ENCODE measurements at places on chromosomes 7 and 10. TPM values are rescaled to one million over a fixed set of nuclear protein-coding genes. Genes with fewer than 3 reads are reported as not detected.

- no peak overlapping the region for H3K4me3 ChIP-seq
- peaks cover 10% of the 10 kb centered on the region for H3K4me1 ChIP-seq
- no peak for DNase-seq
Observed at GRCh38 chr7:6074612-6075380, 43.6 kb downstream of the ANKRD61 start.

DNA sequence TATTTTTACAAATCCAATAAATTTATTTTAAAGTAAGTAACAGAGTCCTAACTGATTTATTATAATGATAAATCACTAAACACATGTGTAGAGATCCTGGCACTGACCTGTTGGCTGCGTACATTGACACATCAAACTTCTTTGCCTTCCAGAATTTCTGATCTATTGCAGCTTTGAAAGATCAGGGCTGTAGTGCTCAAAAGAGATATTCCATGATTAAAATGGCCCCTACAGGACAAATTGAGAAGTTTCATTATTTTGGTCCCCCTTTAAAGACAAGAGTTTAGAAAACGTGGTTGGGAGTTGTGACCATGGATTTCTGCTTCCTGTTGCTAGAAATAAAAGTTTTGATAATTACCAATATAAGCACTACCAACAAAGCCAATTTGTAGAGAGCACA lies 87.7 kb upstream of the PDK4 start:
- peaks cover 3% of the 10 kb centered on the region for H3K4me1 ChIP-seq
- peak; percentile 2 for DNase-seq
- peaks cover 4% of the 10 kb centered on the region for H3K27me3 ChIP-seq
- H3K4me3 ChIP-seq, result no peak overlapping the region
- H3K27ac ChIP-seq, result no peak overlapping the region
- H3K36me3 ChIP-seq, result no peaks in the 10 kb centered on the region

SDK1 gene
- total RNA-seq, result not detected

CYP3A7 gene
- total RNA-seq, result not detected

All from HFFc6 (cell line).